ENCODE measurements at places on chromosomes 5 and 9.

DNA sequence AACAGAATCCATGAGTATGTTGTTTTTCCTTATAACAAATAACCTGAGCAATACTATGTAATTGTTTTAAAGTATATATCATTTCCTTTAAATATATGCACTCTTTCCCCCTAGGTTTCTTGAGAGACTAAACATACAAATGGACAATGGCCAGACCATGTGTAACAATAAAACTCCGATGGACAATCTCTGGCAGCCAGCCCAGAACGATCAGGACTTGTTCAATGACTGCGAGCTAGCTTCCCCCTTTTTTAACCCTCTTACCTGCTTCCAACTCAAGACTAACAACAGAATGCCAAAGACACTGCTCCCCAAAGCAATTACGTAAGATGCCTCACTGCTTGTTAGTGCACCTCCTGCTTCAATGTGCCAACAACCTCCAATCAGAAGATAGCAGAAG is 94.9 kb downstream of the HTR4 start:
- DNase-seq, result no peak

DNA sequence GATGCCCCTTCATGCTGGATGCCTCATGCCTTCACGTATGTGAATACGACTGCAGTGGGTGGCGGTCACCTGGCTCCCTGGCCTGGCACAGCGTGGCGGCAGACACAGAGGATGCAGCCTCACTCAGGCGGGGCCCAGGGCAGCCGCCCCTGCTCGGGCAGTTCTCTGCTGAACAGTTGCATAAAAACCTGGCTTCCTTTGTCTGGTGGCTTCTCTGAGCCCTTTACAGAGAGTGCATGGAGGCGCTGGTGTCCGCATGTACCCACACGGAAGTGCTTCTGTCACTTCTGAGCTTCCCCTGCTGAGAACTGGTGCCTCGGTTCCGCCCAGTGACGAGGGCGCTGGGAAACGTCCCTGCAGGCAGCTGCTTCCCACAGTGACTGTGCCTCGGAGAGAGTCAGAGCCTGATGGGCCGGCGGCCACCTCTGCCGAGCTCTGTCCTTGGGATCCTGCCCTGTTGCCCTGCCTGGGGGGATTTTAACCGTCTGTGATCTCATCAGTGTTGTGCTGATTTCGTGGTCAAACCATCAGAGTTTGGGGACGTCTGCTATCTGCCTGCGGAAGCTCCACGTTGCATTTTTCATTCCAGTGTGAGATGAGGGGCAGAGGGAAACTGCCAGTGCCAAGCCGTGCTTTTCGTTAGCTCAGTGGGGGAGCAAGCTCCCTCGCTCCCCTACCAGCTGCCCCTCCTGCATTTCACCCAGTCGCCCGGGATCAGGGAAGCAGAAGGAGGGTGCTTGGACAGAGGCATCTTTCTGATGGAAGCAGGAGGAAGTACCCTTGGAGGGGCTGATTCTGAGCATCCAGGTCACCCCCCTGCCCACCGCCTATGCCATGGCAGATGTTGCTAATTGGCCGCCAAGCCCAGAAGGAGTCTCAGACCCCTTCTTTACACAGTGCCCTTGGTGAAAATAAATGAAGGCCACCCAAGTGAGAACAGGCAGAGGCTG is 153.0 kb upstream of the COL5A1 start:
- peak; percentile 58 for DNase-seq

GRCh38 chr5:64165500-64166200 is at the start of gene RNF180:
Gene RNF180, plus strand, starts transcription at chr5:64165843. Its CDS starts 34,965 bp downstream, at chr5:64200808.
- DNase-seq, result peak; percentile 92

GRCh38 chr5:179772351-179772750 is 21.4 kb upstream of the LTC4S start:
- DNase-seq, result peak; percentile 27
